ENCODE measurements at places on chromosomes 2 and 18.

GRCh38 chr2:187453078-187453641, 5.1 kb upstream of the CALCRL start:
- no peak for DNase-seq

DNA sequence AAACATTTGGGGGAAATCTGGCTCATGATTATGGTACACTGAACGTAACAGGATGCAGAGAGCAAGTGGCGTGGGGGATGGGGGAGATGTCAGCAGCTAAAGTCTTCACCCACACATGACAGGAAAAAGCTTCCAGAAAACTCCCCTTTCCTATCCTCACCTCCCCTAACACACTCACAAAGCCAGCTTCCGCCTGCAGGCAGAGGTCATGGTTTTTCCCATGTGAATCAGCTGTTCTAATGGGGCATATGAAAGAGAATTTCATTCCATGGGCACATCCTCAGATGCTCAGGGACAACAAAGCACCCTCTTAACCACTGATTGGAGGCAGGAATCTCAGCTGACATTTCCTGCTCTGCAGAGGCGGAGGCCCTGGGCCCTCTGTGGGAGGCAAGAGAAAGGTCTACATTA, 129.1 kb downstream of the TSN start:
- DNase-seq, result no peak

DNA sequence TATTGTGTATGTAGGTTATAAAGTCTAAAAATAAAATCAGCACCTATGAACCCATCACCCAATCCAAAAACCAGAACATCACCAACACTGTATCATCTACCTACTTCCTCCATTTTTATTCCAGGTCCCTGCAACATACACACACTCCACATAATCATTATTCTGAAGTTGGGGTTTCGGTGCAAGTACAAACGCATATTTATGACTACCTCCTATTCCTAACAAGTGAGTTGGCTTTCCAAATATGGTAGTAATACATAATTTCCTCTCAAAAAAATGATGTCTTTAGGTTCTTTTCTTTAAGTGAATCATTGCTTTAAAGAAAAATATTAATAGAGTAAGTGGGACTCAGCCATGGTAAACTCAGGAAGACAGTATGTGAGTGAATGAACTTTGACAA, 3.3 kb downstream of the ACVR1 start:
- no peak for DNase-seq

DNA sequence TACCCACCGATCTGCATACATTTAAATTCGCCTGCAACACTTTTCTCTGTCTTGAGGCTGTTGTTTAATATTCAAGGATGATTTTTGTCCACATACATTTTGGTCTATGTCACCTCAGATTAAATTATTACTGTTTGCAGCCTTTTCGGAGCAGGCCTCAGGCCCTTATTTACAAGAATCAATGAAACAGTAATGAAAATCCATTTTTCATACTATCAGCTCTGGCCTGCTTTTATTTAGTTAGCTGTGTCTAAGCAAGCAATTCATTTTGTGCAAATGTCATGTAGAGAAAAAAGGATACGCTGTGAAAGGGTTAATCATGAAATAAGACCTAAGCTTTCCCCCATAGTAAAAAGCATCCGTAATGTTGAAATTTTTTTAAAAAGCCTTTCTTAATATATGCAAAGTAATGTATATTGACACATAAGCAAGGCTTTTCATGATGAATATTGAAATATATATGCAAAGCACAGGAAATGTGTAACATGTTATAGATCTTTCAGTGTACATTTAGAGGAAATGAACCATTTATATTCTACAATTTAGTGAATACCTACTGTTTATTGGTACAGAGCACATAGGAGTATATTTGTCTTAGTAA, 1135.3 kb upstream of the ZEB2 start:
- DNase-seq, result no peak

GRCh38 chr2:161178756-161179155, 18.5 kb downstream of the TANK start:
- DNase-seq, result no peak

DNA sequence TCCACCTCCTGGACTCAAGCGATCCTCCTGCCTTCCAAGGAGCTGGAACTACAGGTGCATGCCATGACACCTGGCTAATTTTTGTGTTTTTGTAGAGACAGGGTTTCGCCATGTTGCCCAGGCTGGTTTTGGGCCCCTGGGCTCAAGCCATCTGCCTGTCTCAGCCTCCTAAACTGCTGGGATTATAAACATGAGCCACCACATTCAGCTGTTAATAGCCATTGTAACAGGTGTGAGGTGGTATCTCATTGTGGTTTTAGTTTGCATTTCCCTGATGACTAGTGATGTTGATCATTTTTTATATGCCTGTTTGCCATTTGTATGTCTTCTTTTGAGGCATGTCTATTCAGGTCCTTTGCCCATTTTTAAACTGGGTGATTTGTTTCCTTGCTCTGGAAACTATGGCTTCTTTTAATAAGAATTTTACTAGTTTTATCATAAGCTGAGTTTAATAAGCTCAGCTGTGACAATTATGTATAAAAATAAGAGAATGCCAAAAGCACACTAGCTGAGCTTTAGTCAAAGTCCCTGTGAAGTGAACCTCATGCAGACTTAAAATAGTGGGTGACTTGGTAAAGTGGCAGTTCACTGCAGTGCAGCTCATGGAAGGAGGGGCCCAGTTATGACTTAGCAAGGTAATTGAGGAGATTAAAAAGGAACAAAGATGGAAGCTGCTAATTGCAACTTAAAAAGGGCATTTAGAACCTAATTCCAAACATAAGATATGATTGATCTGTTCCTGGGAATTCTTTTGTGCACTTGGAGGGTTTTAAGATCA, 465.1 kb downstream of the TGIF1 start:
- DNase-seq, result no peak

GRCh38 chr18:55405893-55406406, 182.0 kb downstream of the TCF4 start:
- DNase-seq, result peak; percentile 1

DNA sequence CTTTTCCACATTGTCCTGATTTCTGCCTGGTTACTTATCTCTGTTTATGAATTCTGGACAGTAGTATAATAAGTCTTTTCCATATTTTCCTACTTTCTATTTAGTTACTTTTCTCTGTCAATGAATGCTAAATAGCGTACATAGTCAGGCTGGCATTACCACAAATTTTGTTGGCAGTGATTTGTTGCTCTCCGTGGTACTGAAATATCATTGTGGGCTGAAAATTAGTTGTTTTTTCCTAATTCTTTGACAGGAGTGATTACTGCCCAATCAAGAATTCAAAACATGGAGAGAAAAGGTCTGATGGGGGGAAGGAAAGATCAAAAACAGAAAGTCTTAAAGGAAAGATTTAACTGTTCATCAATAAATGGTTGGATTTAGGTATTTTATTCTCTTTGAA, 7.7 kb upstream of the GALNT13 start:
- DNase-seq, result no peak

DNA sequence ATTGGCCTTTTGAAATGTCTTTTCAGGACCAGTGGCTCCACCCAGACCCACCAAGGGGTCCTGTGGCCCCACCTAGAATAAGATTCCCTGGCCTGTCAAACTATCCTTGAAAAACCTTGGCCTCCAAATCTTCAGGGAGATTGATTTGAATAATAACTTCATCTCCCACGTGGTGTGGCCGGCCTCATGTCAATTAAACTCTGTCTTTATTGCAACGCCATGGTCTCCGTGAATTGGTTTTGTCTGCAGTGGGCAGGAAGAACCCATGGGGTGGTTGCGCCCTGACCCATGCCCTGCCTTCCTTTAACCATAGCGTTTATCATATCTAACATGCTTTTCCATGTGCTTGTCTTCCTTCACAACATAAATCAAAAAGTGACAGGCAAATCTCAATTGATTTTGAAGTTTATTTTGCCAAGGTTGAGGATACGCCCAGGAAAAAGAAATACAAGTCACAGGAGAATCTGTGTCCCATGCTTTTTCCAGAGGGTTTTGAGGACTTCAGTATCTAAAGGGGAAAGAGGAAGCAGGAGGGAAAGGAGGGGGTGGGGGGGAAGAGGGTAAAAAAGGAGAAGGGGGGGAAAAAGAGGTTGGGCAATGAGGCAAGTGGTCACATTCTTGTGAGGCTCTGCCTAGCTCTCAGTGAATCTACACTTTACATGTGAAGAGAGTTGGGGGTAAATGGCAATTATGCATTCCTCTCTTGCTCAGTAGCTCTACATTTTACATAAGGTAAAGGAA, 66.5 kb upstream of the CABLES1 start:
- DNase-seq, result no peak

- DNase-seq, result no peak
Measured at GRCh38 chr2:141468761-141469160, 662.1 kb downstream of the LRP1B start.

DNA sequence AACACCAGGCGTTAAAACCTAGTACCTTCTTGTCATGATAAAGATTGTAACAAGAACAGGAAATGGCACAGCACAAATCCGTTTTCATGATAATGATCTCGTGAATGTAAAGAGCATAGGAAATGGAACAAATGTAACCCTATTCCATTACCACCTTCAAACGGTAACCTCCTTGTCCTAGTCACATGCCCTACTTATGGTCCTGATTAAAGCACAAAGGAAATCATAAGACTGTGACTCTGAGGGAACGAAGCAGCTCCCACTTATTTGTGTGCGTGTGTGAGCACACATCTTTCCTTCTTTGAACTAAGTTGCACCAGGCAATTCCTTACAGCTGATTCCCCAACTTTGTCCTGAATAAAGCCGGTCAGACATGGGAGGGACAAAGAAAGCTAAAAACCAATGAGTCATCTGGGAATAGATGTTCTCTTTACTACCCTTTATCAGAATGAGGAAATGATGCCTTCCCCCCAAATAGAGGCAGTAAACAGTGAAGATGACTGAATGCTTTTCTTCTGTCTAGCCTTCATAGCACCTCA, 192.6 kb downstream of the IKZF2 start:
- no peak for DNase-seq

- DNase-seq, result no peak
Measured at GRCh38 chr2:238978497-238978896, 130.6 kb downstream of the TWIST2 start.

- DNase-seq, result no peak
Measured at GRCh38 chr18:75121266-75121665, 87.7 kb downstream of the PTGR3 start.

- DNase-seq, result no peak
Measured at GRCh38 chr2:55119711-55120487, 69.6 kb upstream of the RTN4 start.

DNA sequence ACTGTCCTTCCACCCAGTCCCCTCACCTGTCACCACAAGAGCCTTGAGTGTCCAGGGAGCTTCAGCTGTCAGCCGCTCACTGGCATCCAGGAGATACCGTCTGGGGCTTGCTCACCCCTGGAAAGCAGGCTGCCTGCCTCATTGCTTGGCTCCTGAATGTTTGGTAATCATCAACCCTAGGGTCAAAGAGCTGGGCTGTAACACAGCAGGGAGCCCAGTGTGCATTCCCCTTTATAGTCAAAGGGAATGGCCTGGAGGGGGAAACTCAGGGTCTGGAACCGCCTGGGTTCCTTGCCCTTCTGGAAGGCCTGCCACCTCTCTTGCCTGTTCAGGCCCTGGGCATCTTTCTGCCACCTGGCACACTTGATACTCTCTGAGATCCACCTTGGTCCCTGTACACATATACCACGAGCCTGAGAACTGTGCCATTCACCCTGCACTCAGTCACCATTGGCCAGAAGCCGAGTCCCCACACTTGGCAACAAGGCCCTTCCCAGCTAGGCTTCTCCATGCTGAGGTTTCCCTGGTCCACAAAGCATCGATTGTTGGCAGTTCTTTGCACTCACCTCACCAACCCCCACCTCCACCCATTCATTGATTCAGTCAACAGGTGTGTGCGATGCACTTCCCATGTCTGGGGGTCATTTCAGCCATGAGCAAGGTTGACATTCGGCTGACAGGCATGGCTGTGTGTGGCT, 35.0 kb downstream of the TPRKB start:
- DNase-seq, result no peak

GRCh38 chr2:171791361-171791760, 102.7 kb downstream of the SLC25A12 start:
- no peak for DNase-seq

- DNase-seq, result no peak
Measured at GRCh38 chr2:170743530-170744239, 26.5 kb upstream of the ERICH2 start.

- DNase-seq, result no peak
Measured at GRCh38 chr2:45293182-45293581, 283.9 kb upstream of the SIX2 start.

- DNase-seq, result no peak
Measured at GRCh38 chr2:8107150-8107549, 574.7 kb upstream of the ID2 start.

DNA sequence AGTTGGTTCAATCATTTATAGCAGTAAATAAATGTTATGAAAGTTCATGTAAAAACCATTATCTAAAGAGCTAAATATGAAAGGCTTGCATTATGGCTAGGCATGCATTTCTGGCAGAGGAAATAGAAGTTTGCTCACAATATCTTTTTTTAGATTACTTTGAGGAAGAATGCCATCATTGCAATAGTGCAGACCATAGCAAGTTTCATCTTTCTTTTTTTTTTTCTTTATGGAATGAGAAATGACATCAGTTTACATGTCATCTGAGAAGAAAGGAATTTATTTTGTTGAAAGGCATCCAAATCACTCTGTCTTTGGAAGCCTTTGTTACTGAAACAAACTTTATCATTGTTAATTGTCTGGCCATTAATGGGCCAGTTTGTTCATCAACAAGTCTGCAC, 74.5 kb upstream of the NCKAP5 start:
- DNase-seq, result no peak

GRCh38 chr18:74381621-74382295, 66.1 kb downstream of the C18orf63 start:
- no peak for DNase-seq

DNA sequence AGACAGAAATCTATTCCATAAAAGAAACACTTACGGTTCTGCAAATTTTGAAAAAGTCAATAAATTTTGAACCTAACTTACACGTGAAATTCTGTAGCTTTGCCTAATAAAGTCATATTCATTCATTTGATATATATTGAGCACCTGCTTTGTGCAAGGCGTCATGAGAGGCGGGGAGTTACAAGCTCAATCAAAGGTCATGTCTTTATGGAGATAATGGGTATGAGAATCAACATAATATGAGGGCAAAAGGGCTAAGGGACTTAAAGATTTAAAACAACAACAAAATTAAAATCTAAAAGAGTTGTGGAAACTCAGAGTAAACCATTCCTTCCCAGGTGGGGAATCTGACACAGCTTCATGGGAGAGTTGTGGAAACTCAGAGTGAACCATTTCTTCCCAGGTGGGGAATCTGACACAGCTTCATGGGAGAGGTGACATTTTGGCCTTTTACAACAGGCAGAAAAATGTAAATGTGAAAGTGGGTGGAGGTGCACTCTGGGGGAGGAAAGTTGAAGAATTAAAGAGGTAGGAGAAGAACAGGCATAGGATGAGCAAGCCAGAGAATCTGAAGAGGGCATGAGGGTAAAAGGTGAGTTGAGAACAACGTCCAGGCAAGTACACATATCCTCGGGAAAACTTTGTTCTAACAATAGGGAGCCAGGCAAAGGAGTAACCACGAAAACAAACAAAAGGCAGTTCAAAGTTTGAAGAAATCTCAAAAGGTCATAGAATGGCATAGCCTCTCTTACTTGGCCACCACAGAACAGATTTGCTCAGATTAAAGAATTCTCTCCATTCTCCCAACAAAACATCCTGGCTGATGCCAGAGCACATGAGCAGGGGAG, 49.5 kb upstream of the CD226 start:
- no peak for DNase-seq

- no peak for DNase-seq
Measured at GRCh38 chr2:139083121-139083520, 302.9 kb upstream of the NXPH2 start.

- no peak for DNase-seq
Measured at GRCh38 chr2:161426922-161427663, 11.0 kb downstream of the TBR1 start.

Measured in GOT3 (cell line).